ENCODE measurements at places on chromosomes 2 and 18.
A peak's percentile ranks its signal among the peaks of the same experiment; 100 is the strongest.

DNA sequence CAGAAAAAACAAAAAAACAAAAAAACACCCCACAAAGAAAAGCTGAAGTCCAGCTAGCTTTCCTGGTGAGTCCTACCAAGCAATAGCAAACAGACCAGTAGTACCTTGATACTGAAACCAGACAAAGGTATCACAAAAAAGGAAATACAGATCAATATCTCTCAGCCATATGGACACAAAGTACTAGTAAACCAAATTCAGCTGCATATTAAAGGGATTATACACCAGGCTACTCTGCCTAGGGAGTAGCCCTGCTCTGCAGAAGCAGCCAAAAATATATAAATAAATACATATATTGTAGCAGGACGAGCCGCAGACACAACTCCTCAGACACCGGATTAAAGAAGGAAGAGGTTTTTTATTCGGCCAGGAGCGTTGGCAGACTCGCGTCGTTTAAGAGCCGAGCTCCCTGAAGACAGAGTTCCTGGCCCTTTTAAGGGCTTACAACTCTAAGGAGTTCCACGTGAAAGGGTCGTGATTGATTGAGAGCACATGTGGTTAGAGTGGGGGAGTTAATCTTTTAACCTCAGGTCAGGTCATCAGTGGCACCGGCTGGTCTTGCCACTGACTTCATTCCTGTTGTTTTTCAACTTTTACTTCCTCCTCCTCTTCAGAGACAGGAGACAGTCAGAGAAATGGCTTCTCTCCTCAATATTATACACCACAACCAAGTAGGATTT is 38.4 kb upstream of the DTNB start:
- peak; percentile 71 for DNase-seq

GRCh38 chr18:37538526-37539205 is 26.9 kb downstream of the CELF4 start:
- peak; percentile 13 for DNase-seq

DNA sequence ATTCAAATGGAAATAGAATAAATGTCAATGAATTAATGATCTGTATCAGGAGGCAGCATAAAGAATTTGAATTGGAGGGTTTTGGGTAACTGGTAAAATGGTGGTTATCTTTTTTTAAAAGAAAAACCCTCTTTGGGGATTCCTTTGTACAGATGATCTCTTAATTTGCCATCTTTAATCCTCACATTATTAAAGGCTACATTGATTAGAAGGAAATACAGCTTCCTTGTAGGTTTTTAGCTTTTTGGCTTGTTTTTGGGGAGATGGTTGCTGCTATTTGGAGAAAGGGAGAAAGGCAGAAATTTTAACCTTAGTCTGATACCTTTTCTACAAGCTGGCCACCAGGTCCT is 600 bp upstream of the MAPRE2 start:
- no peak for DNase-seq

DNA sequence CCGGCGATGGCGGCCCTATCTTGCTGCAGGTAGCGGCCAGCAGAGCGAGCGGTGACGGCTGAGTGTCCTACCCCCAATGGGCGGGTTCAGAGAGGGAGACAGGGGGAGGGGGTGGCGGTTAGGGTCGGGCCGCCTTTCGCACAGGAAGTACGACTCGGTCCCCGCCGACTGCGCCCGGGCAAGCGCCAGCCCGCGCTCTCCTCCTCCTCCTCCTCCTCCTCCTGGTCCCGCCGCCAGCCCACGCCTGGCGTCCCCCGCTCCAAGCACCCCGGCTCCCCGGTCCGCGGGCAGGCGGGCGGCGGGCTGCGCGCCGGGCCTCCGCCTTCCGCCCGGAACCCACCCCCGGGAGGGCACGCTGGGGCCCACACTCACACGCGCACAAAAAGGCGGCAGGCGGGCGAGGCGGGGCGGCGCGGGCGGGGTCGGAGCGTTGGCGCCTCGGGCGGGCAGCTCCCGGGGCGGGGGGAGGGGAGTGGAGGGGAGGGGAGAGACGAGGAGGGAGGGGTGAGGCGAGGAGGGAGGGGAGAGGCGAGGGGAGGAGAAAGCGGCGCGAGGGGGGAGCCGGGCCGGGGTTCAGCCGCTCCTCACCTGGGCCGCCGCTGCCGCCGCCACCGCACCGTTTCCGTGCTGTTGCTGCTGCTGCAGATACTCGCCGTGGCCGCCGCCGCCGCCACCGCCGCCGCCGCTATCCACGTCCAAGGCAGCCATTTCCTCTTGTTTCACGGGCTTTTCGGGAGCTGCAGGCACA is 1.2 kb downstream of the SP3 start:
- peak; percentile 97 for DNase-seq

DNA sequence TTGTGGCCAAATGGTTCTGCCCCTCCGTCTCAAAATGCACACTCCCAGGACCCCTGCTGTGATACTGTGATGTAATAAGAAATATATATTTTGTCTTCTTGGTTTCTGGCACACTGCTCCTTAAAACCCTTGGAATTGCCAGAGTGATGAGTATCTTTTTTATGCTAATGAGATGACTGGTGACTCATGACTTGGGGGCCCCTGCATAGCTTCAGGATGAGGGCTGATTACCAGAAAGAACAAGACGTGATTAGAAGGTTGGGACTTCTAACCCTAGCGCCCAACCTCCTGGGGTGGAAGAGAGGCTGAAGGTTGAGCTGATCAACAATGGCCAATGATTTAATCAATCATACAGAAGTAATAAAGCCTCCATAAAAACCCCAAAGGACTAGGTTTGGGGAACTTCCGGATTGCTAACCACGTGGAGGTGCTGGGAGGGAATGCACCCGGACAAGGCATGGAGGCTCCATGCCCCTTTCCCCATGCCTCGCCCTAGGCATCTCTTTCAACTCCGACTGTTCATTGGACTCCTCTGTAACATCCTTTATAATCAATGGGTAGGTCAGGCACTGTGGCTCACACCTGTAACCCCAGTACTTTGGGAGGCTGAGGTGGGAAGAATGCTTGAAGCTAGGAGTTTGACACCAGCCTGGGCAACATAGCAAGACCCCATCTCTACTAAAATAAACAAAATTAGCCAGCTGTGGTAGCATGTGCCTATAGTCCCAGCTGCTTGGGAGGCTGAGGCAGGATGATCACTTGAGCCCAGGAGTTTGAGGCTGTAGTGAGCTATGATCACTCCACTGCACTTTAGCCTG is 89.1 kb downstream of the HS1BP3 start:
- DNase-seq: no peak

DNA sequence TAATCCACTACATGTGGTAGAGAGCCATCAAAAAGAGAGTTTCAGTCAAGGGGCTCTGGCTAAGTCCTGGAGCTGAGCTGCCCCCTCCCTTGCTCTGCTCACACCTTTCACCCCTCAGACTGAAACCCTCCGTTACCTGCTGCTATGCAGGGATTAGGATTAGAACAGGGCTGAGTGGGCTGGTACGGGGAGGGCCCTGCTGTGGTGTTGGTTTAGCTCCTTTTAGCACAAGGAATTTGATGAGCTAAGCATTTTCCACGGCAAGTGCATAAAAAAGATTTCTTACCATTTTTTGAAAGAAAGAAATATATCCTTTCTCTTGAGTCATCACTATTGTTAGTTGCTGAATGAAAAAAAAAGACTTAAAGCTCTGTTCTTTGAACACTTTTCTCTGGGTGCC is 46.3 kb downstream of the TCF7L1 start:
- DNase-seq: no peak

DNA sequence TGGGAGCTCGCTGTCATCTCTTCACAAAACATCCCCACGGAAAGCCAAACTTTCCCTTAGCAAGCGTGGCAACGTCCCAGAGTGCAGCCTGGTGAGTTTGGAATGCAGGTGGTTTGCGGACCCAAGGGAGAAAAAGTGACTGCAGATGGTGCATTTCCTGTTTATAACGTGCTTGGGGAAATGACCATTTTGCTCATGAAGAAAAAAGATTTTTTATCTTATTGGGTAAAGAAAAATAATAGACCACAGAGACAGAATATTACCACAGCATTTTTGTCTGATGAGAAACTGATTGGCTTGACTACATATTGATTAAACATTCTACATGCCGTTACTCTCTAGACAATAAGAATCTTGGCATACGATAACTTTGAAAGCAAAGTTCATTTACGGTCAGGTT is 136.5 kb downstream of the COPS8 start:
- no peak for DNase-seq

DNA sequence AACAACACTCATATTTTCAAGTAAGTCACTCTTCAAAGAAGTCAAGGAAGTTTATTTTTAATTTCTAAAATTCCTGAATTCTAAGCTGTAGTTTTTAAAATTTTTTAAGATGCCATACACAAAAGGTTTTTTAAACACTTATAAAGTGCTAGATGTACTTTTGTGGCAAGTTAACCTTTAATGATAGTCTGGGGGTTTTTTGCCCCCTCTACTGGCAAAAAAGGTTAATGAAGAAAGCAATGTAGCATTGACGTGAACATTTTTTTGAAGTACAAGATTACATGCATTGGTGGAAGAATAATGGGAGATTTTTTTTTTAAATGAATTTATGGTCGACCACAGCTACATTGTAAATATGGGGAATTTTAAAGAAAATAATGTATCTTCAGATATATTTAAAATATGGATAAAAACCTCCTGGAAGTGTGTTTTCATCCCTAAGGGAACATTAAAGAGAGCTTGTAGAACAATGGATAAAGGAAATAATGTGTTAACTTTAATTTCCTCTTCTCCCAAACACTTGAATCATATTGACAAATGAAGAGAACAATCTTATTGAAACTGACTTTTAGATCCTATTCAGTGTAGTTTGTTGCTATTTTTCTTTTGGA is 12.6 kb downstream of the ITPRID2 start:
- DNase-seq: peak; percentile 61

DNA sequence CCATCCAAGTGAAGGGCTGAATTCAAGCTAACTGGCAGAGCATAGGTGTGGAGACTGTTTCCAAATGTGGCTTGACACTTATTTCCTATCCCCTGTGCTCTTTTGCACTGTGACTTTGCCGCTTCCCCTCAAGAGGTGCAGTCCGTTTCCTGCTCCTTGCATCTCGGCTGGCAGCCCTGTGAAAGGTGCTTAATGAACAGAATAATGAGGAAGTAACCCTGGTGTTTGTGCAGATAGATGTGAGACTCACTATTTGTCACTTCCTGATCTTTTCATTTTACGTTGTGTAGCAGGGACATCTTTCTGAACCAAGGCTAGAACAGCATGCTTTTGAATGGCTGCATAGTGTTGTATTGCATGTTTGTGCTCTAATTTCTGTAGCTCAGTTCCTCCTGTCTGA is 60.8 kb downstream of the CEP192 start:
- peak; percentile 86 for DNase-seq

DNA sequence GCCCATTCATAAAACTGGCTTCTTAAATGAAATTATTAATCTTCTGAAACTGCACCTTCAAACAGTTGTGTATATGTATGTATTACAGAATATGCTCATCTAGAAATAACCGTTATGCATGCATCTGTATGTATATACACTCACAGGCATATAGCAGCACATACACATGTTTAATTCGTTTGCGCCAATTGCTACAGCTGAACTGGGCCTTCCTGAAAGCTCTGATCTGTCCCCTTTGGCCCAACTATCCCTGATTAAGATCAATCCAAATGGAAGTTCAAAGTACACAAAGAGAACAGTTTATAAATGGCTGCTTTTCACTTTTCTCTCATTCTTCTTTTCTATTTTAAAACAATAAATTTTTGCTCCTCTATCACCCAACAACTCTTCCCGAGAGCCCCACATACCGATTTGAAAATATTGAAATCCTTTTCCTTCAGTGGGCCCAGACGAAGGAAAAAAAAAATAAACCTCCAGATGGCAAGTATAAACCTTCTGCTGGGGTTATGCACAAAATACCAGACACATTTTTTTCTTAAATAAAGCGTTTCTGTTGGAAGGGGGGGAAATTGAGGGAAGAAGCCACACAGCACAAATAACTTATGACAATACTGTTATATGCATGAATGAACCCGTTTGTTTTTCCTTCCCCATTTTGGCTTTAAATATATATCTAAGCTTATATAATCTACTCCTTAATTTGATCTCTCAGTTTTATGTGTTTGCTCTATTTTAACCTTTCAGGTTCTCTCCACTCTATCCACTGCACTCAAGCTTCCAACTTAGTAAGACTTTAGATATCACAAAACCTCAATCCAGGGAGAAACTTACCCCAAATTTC is 267.3 kb downstream of the TCF4 start:
- DNase-seq: no peak

- DNase-seq: no peak
Measured at GRCh38 chr2:72150861-72151356, 3.2 kb upstream of the CYP26B1 start.

GRCh38 chr2:221529943-221530652 is 42.0 kb downstream of the EPHA4 start:
- no peak for DNase-seq

- DNase-seq: no peak
Measured at GRCh38 chr2:167626301-167626700, 621.1 kb downstream of the STK39 start.

GRCh38 chr18:7593218-7593819 is 26.2 kb downstream of the PTPRM start:
- DNase-seq: no peak

DNA sequence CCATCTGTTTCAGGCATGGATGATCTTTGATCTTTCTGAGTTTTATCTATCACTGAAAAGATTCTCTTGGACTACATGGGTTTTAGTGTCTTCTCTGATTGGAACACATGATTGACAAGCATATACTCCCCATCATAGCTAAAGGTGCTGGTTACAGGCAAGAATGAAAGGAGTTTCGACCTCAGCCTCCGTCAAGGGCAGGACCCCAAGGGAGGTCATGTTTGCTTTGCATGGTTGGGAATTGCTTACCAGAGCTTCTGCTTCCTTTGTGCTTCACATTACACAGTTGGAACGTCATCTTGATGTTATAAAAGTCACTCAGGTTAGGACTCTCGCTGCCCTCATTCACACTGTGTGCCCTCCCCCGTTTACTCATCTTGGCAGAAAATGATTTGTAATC is 287.7 kb downstream of the PIK3C3 start:
- no peak for DNase-seq

DNA sequence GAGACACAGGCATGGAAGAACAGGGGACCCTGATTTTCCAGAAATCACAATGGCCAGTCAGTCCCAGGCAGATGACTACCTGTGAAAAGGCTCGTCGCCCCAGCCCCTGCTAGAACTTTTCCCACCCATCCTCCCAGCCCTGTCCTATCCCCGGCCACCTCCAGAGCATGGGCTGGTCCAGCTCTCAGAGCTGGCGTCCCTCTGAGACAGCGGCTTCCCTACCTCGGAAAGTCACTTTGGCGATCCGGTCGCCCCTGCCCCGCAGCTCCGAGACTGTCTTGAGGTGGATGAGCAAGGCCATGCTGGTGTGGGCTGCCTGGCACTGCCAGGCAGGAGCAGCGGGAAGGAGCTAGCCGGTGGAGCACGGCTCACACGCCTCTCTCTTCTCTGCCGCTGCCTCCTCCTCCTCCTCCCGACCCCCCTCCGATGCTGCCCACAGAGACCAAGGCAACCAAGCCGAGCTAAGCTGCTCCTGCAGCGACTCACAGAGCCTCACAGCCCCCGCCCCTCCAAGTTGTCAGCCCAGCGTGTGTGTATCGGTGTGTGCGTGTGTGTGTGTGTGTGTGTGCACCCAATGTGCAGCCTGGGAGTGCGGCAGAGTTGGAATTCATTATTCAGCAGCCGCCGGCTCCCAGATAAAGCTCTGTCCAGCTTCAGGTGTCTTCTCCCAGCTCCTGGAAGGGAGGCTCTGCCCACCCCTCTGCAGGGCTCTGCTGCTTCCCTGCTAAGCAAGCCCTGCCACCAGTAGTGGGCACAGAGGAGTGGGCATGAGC is 80.5 kb upstream of the OTOF start:
- DNase-seq: no peak
